ENCODE measurements at places on chromosomes 16 and 17.

DNA sequence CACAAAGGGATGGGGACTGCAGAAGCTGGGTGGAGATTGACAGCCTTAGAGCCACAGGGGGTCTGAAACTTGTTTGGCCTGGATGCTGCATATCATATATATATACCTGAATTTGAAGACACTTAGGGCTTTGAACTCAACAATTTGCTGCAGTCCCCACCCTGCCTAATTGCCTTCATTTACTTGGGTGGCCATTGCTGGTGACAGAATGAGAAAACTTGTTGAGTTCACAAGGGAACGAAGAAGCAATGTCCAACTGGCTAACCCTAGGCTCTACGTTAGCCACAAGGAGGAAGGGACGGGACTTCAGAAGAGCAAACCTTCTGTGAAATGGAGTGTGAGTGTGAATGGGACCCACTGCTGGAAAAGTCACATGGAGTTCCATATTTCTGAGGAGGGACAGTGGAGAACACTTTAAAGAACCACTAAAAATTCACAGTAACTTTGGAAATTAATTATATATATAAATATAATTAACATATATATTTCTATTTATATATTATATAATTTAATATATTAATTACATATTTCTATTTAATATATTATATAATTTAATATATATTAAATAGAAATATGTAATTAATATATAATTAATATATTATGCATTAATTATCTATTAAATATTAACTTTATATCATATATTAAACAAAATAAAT, 215.3 kb upstream of the SOX9 start:
- DNase-seq, result no peak

DNA sequence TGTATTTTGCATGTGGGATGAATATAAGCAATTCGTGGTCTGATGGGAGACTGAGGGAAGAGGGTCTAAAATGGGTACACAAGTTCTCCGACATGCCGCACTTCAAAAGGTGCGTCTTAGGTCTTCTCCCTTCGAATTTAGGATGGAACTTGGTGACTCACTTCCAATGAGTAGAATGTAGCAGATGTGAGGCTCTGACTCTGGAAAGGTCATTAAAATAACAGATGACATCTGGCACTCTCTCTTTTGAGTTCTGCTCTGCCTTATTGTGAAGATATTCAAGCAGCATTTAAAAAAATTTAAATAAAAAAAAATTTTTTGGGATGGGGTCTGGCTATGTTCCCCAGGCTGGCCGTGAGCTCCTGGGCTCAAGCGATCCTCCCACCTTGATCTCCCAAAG, 92.7 kb downstream of the TMEM100 start:
- no peak for DNase-seq

GRCh38 chr16:14501331-14502255, 128.5 kb downstream of the PARN start:
- peak; percentile 5 for DNase-seq

GRCh38 chr16:50473356-50473945, 74.7 kb upstream of the NKD1 start:
- no peak for DNase-seq

DNA sequence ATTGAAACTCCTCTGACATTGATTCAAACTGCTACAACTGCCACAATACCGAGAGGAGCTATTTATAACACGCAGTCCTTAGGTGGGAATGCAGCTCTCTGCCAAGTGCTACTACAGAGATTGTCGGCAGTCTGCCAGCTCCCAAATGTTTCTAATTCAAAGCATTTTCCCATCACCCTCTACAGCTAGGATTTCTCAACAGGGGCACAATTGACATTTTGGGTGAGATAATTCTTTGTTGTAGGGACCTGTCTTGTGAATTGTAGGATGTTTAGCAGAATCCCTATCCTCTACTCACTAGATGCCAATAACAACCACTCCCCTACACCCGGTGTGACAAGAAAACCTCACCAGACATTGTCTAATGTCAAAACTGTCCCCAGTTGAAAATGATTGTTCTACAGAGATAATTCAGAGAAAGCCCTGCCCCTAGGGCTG, 7.8 kb upstream of the N4BP1 start:
- DNase-seq, result no peak

DNA sequence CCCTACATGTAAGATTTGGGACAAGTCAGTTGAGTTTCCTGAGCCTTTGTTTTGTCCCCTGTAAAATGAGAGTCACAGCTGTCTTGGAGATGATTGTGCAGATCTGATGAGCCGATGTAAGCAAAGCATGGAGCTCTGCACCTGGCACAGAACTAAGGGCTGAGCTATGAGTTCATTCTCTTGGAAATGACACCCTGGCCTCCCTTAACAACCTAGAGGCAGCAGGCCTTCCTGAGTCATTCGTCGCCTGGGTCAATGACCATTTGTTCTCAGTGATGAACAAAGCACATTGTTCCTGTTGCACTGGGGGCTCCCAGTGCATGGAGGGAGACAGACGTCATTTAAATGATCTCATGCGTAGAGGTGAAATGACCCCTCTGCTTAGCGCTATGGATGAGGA, 62.8 kb upstream of the GCSH start:
- no peak for DNase-seq

GRCh38 chr17:53470626-53471025, 352.1 kb upstream of the KIF2B start:
- DNase-seq, result no peak

- no peak for DNase-seq
Observed at GRCh38 chr17:42562388-42563142, 617 bp downstream of the COASY start.

DNA sequence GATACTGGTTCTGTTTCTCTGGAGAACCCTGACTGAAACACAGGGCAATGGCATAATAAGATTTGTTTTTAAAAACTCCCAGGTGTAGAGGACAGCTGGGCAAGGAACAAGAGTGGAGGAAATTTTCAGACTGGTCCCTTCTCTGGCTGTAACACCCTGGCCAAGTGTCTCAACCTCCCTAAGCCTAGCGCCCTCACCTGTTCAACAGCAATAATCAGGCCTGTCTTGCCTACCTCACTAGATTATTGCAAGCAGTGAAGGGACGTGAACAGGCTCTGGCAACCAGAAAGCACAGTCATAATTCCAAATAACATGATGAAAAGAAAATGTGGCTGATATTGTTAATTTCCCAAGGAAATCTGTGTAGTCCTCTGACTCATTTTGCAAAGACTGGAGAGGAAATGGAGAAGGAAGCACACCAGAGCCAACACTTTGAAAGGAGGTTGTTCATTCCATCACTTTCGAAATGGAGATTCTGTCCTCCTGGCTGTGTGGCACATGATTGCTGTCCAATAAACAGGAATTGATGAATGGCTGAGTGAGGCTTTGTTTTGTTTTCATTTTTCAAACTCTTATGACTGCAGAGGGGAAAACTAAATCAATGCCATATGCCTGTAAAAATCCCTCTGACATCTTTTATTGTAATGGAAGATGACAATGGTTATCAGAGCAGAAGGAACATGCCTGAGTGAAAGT, 87.5 kb upstream of the HLF start:
- DNase-seq, result no peak

- no peak for DNase-seq
Observed at GRCh38 chr16:59116744-59117143, 382.6 kb upstream of the GOT2 start.

GRCh38 chr16:48608871-48609651, 919 bp downstream of the N4BP1 start:
- no peak for DNase-seq

DNA sequence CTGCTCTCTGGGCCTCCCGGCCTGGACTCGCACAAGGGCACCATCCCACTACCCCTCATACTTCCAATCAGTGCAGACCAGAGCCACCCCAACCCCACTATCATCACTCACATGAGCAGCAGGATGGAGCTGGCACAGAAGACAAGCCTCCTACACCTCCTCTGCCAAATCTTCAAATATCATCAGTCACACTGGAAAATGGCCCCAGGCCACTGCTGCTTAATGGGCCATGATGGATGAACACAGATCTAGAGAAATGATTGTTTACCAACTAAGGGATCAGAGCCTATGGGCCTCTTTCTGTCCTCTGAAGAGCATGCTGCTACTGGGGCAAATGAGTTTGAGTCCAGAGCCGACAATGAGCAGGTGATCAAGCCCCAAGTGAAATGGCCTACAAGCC, 165.5 kb downstream of the GRIN2A start:
- no peak for DNase-seq

DNA sequence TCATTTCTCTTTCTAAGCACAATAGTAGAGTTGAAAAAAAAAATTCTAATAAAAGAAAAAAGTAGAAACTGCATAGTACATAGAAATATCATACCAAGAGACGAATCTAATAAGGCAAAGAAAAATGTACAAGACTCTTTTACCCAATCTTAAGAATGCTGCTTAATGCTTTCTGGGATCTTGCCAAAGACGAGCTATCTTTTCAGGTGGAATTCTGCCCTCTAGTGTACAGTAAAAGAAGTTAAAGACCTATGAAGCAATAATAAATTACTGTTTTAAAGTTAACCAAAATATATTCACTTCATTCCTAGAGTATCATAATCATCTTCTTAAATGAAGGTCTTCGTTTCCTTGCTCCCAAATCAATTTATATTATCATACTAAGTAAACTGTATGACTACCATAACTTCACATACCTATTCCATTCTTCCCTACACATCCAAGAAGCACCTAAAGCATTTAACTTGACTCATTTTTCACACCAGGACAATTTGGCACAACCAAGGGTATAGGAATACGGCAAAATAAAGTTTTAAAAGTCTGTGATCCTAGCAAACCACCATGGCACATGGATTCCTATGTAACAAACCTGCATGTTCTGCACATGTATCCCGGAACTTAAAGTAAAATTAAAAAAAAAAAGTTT, 47.7 kb downstream of the CFDP1 start:
- no peak for DNase-seq

DNA sequence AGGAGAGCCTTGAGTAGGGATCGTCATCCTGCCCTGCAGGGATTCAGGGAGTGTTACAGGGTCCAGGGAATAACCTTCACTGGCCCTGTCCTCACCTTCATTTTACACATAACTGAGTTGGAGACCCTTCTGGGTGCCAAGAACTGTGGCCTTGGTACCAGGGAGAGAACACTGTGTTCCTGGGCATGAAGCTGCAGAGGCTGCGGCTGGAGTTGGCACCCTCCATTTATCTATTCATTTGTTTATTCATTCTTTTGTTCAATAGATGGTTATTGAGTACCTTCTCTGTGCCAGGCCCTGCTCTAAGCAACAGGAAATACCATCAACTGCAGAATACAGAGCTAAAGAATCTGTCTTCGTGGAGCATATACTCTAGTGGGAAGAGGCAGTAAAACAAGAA, 6.7 kb downstream of the ABCC3 start:
- DNase-seq, result no peak

DNA sequence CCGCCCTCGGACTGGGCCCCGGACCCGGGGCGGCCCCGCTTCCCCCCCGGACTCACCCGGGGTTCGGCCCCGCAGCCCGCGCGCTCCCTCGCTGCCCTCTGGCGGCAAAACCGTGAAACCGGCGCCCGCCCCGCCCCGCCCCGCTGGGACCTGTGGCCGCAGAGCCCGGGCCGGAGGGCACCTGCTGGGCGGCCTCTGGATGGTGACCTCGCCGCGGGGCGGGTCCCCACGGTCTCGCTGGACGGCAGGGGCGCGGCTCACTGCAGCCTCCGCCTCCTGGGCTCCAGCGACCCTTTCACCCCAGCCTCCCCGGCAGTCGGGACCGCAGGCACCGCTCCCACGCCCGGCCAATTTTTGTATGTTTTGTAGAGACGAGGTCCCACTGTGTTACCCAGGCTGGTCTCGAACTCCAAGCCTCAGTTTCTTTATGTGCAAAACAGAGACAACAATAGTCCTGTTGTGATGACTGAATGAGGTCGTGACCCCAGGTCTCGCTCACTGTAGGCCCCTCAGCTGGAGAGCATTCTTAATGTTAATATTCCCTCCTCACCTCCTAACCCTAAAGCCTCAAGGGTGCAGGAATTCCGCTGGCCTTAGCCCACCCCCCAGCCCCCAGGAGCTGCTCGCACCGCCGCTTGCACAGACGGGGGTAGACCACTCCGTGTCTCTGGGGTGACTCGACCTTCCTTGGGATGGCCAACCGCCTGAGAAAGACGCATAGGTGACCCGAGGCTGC, 33.7 kb upstream of the RPH3AL start:
- no peak for DNase-seq

DNA sequence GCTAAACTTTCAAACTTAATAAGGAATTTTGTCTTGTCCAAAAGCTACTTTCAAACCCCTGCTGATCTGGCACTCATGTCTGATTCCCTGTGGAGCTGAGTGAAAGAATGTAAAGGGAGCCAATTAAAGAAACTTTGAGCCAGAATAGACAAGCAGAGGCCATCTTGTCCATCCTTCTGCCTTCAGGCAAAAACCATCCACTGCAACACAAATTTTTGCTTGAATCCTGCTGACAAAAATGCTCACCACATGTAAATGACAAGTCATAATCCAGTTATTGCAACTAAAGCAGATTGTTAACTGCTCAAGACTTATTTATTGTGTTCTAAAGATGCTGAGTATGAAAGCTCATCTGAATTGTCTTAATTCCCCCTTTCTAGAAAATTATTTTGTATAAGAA, 124.0 kb upstream of the HLF start:
- no peak for DNase-seq

- DNase-seq, result no peak
Observed at GRCh38 chr17:66357037-66357436, 54.6 kb downstream of the PRKCA start.

GRCh38 chr16:24728011-24728410, 1.4 kb upstream of the TNRC6A start:
- no peak for DNase-seq

DNA sequence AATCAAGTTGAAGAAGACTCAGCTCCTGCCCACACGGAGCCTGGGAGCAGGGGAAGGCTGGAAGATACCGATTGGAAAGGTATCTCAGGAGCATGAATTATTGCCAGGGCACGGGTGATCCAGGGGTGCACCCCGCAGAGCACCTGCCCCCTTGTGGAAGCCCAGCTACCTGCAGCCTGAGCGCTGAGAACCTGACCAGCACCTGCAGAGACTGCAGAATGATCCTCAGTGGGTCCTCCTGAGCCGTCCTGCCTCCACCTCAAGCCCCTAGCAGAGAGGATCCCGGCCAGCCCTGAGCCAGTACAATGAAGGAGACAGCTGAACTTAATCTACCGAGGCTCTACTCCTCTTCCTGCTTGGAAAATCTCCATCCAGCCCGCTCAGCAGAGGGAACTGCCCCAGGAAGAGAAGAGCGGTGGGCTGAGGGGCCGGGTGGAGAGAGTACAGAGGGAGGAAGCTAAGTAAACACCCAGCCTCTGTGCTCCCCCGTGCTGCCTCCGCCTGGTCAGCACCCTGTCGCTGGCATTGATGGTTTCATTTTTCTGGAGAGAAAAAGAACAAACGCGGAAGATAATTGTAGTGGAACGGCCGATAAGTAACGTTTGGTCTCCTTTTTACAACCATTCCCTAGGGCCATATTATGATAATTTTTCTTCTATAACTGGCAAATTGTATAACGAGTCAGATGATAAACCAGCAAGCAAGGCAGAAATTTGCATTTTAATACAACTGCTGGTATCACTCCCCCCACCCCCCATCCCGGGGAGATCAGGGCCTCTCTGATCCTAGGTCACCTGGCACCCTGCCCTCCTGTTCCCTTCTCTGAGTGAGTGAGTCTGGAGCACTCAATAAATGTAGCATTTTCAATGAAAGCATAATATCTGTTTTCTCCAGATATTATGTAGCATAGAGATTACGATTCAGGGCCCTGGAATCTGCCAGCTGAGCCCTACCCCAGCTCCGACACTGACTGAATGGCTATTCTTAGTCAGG, 204.5 kb upstream of the RPL38 start:
- DNase-seq, result no peak
